Stomach (tissue), 19 donors: ENCODE measurements at places on chromosomes 7 and 10. TPM values are rescaled to one million over a fixed set of nuclear protein-coding genes. Genes with fewer than 3 reads are reported as not detected.

DNA sequence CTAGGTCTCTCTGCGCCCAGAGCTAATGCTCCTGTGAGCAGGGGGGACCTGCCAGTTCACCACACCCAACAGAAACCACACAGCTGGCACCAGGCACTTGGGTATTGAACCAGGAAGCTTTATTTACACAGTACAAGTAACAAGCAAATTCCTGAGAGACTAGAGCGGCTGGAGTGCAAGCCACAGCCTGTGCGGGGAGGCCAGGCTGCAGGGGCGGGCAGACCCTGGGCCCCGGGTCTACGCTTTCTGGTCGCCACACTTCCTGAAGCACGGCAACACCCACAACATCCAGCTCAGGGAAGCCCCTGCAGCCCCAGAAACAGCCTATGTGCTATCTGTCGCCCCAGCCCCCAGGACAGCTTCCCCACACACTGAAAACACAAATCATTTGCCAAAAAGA lies 125.0 kb downstream of the FAM53B start:
- DNase-seq: peak; percentile 76

DNA sequence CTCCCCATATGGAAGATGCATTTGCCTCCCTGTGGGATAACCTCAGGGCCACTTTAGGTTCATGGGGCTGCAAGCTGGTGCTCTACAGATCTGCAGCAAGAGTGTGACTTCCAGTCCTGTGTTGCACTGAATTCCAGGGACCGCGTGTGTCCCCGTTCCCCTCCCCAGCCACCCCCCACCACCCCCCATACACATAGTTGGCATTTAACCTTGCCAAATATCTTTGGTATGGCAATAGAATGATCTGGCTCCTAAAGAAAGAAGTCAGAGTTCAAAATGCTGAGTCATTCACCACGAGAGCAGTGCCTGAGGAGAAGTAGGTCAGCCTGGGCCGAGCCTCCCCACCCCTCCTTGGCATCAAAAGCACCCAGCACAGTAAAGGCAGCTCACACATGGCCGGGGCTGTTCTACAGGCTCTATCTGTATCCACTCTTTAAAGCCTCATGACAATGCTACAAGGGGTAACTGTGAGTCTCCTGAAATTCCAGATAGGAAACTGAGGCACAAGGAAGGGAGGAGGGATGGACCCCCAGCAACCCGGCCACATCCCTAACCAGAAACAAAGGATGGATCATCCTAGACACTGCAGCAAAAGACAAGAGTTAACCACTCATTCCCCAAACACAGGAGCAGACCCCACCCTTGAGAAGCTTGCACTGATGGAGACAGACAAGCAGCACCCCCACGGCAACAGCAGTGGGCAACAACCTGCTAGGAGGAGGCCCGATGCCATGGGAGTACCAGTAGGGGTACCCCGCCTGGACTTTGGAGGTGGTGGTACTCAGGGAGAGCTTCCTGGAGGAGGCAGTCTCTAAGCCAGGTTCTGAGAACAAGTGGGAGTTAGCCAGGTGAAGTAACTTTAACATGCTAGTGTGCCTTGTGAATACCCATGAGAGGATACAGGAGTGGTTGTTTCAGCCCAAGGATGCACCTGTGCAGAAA lies 70.3 kb upstream of the NANOS1 start:
- DNase-seq: peak; percentile 51

GRCh38 chr10:27433976-27434375 lies 70.1 kb upstream of the RAB18 start:
- DNase-seq: no peak

DNA sequence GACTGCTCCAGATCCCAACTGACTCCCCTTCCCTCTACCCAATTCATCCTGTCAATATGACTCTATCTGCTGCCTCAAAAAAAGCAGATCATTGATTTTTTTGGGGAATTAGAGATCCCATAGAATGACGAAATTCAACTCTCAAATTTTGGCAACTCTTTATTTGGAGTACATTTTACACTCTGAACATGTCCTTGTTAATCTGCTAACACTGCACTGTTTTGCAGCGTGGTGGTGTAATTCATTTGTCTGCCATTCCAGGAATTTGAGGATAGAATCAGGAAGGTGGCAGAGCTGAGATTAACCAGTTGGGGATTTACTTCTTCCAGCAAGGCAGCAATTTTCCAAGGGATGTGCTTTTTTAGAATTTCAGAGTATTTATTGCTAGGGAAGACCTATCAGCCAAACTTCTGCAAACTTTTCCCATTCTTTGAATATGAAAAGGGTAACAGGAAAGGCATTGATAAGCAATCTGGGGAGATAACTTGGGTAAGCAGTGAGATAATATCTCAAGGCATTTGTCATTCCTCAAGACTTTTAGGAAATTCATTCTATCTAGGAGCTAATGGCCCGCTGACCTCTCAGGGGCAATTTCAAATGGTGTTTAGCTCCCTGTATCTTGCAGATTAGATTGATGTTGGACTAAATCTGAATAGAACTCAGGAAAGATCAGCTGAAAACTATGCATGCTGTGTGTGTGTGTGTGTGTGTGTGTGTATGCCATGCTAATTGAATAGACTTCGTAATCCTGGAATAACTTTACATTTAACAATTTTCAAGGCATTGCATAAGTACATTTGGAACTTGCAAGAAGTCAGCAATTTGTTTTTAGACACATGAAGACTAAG lies 9.7 kb downstream of the BAMBI start:
- DNase-seq: no peak

GRCh38 chr7:47786557-47787248 lies 161.6 kb downstream of the PKD1L1 start:
- peak; percentile 84 for DNase-seq

DNA sequence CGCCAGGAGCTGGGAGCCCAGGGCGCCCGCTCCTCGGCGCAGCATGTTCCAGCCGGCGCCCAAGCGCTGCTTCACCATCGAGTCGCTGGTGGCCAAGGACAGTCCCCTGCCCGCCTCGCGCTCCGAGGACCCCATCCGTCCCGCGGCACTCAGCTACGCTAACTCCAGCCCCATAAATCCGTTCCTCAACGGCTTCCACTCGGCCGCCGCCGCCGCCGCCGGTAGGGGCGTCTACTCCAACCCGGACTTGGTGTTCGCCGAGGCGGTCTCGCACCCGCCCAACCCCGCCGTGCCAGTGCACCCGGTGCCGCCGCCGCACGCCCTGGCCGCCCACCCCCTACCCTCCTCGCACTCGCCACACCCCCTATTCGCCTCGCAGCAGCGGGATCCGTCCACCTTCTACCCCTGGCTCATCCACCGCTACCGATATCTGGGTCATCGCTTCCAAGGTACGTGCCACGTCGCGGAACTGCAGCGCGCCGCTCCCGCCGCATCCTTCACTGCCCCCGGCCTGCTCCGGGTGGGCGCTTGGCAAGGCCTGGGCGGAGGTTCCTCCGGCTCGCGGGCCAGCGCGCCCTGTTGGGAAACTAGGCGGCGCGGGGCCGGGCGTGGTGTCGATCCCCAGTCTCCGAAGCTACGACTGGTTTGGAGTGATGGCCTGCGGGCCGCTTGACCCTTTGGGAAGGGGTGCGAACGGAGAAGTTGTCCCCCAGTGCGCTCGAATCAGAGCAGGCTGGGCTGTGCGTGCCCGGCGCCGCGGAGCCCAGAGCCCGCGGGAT lies 868 bp downstream of the EMX2 start:
- no peak for DNase-seq

DNA sequence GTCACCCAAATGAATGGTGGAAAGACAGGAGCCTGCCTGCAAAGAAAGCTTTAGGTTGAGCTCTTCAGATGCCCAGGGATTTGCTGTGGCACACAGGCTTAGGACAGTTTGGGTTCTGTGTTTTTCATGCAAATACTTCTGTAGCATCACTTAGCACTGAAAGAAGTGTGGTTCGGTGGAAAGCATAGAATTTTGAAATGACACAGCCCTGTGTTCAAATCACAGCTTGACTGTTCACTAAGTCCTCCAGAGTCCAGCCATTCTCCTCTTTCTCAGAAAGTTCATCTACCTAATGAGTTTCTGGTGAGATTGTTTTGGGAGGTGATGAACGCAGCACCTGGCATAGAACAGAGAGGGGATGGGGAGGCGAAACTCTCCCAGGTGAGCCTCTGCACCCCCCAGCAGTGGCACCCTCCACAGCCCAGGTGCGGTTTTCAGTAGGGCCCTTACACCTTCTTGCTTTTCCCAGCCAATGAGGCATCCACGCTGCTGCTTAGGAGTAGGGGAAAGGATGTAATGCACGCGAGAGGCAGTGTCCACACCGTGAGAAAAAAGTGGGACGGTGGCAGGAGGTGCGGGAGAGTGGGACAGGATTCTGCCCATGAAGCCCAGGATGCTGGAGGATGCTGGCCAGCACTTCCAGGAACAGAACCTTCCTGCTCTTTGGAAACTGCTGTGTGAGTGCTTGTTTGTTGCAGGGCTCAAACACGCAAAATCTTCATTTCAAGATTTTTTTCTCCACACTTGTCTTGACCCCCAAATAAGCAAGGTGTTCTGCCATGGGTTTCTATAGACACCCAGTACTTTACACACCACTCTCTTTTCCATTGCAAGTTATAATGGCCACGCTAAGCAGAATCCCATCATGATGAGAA lies 11.6 kb downstream of the EN2 start:
- DNase-seq: no peak

DNA sequence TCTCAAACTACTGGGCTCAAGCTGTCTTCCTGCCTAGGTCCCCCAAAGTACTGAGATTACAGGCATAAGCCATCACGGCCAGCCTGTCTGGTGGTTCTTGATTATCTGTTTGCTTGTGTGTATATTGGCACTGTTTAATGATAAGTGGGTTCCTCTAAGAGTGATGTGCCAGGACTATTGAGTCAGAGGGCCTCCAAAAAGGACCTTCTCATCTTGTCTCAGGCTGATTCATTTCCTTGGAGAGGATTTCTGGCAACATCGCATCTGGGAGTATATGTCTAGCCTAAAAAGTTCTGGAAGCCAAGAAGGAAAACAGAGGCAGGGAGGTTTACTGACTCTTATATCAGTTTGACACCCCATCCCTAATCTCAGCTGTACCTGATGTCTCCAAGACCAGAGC lies 27.1 kb upstream of the AKAP9 start:
- DNase-seq: no peak

- DNase-seq: no peak
Measured at GRCh38 chr7:128924707-128925588, 12.8 kb upstream of the IRF5 start.

DNA sequence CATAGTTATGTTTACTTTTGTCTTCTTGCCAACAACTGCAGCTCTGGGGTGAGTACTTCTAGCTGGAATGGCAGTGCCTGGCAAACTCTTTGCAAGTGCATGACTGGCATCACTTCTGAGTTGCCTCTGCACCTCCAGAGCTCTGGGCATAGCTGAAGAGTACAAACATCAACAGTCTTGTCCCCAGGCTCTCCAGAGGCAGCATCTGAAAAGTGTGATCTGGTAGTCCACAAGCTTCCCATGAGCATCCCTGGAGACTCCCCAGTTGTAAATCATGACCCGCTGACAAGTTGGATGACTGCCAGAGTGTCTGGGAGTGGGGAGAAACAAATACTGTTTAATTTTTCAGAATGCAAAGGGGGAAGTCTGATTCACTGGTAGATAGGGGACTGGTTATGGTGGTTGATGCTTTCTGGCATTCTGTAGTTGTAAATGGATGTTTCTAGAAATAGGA lies 138.9 kb upstream of the CDK13 start:
- no peak for DNase-seq

GRCh38 chr7:151456276-151456675 lies 16.3 kb upstream of the CRYGN start:
- DNase-seq: no peak

GRCh38 chr7:82360591-82361368 lies 82.8 kb downstream of the CACNA2D1 start:
- DNase-seq: no peak

Gene CABCOCO1
- total RNA-seq: not detected

Gene ALOX5
- 18.1 TPM for total RNA-seq

Gene SEMA3A
- 4.1 TPM for total RNA-seq

Gene ZCWPW1
- total RNA-seq: 20.0 TPM

Gene CASTOR2
- 0.89 TPM for total RNA-seq
